ENCODE measurements at places on chromosomes 5 and 9. TPM values are rescaled to one million over a fixed set of nuclear protein-coding genes. Genes with fewer than 3 reads are reported as not detected.

Gene IL5
- polyA plus RNA-seq: not detected

Gene PMPCA
- polyA plus RNA-seq: 62.6 TPM

Gene AK8
- 1.2 TPM for polyA plus RNA-seq

Gene SCGB3A2
- not detected for polyA plus RNA-seq

Gene UBE2QL1
- 12.9 TPM for polyA plus RNA-seq

Gene TOR2A
- 54.1 TPM for polyA plus RNA-seq

Gene P4HA2
- 1.4 TPM for polyA plus RNA-seq

Gene MYORG
- polyA plus RNA-seq: 1.0 TPM

Gene EPB41L4A
- 7.4 TPM for polyA plus RNA-seq

Gene PHYHD1
- not detected for polyA plus RNA-seq

Gene TAS2R1
- polyA plus RNA-seq: 0.41 TPM

Gene KDM4C
- 20.7 TPM for polyA plus RNA-seq

Gene SLC22A4
- polyA plus RNA-seq: 2.0 TPM

Gene RABL6
- 58.8 TPM for polyA plus RNA-seq

Gene AQP3
- not detected for polyA plus RNA-seq

Gene SHOC1
- not detected for polyA plus RNA-seq

Gene ANXA2R
- polyA plus RNA-seq: not detected

Gene MAP1B
- 234 TPM for polyA plus RNA-seq

Gene SGCD
- polyA plus RNA-seq: 2.5 TPM

Gene DNLZ
- 23.6 TPM for polyA plus RNA-seq

Gene CATSPER3
- polyA plus RNA-seq: 0.80 TPM

Gene LCN2
- polyA plus RNA-seq: not detected

Gene LCN6
- not detected for polyA plus RNA-seq

Gene SPATA31A1
- polyA plus RNA-seq: not detected

Gene FBLL1
- polyA plus RNA-seq: 79.6 TPM

Gene DMRT3
- not detected for polyA plus RNA-seq

Gene TNFSF8
- not detected for polyA plus RNA-seq

Gene ACSL6
- polyA plus RNA-seq: 30.5 TPM

Gene CDH6
- 2.1 TPM for polyA plus RNA-seq

Gene AGPAT2
- polyA plus RNA-seq: not detected

Gene TMEM171
- not detected for polyA plus RNA-seq

Gene DRD1
- 0.72 TPM for polyA plus RNA-seq

Gene GAPT
- not detected for polyA plus RNA-seq

Gene MCIDAS
- not detected for polyA plus RNA-seq

Gene NR2F1-AS1
- polyA plus RNA-seq: 0.24 TPM

Gene CER1
- not detected for polyA plus RNA-seq

Gene TRMT10B
- polyA plus RNA-seq: 11.2 TPM

Gene MIER3
- 51.8 TPM for polyA plus RNA-seq

Gene NTNG2
- 0.26 TPM for polyA plus RNA-seq
